NCI-H446 (cell line): ENCODE measurements at places on chromosomes 5 and 9.

- DNase-seq = no peak
Observed at GRCh38 chr9:93976973-93977372, 21.8 kb upstream of the BARX1 start.

GRCh38 chr9:134634176-134634575 is 7.4 kb upstream of the COL5A1 start:
- DNase-seq = no peak

GRCh38 chr9:27367175-27367798 is 70.3 kb upstream of the EQTN start:
- DNase-seq = no peak

DNA sequence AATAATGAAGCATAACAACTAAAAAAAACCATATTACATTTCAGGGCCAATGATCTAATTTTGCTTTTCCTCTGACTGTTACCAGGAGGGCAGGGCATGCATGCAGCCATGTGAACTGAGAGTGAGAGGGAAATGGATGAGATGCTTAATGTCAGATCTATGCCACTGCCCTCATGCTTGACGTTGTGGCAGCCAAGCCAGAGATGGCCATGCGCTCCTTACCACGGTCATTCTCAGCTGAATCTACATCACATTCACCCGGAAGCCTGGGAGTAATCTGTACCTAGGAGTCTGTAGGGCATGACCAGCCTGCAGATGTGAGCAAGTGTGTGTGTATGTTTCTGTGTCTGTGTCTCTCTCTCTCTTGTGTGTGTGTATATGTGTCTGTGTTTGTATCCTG is 183.7 kb downstream of the KDM4C start:
- DNase-seq = no peak

- DNase-seq = no peak
Observed at GRCh38 chr9:120446671-120447070, 133.3 kb downstream of the CDK5RAP2 start.

DNA sequence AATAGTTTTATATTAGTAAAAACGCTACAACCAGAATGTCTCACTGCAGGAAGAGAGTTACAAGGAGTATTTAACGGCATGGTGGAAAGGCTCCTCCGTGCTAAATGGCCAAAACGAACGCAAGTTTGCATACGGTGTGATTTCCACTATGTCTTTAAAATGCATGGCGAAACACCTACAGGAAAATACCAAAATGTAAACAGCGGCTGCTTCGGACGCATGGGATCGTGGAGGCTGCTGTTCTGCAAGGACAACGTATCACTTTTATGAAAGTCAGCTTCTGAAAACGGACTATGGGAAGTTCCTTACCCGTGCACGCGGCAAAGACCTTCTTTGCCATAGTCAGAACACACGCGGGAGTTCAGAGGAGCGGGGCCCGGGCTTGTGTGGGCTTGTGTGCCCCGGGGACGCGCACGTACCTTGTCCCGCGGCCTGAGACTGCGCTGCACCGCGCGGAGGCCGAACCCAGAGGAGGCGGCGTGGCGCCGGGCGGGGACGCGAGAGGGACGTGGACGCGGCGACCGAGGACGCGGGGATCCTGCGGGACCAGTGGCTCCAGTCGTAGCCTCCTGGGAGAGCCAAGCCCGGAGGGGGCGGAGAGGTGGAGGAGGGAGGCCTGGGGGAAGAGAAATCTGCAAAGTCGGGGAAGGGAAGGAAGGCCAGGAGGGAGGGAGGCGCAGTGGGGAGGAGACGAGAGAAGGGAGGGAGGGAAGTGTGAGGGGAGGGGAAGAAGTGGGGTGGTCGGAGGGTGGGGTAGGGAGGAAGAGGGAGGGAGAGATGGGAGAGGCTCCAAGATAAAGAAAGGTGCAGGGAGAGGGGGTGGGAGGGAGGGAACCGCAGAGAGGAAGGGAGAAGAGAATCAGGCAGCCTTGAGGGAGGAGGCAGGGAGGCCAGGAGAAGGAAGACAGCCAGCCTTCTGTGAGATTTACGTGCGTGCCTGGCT is at the start of gene CMBL:
Gene CMBL (minus strand): TSS at position 697 of the 943 bp plus-strand sequence. CDS start 17,140 bp downstream, outside the sequence.
- peak; percentile 71 for DNase-seq

GRCh38 chr5:138538943-138539627 is 4.0 kb downstream of the ETF1 start:
- DNase-seq = no peak

DNA sequence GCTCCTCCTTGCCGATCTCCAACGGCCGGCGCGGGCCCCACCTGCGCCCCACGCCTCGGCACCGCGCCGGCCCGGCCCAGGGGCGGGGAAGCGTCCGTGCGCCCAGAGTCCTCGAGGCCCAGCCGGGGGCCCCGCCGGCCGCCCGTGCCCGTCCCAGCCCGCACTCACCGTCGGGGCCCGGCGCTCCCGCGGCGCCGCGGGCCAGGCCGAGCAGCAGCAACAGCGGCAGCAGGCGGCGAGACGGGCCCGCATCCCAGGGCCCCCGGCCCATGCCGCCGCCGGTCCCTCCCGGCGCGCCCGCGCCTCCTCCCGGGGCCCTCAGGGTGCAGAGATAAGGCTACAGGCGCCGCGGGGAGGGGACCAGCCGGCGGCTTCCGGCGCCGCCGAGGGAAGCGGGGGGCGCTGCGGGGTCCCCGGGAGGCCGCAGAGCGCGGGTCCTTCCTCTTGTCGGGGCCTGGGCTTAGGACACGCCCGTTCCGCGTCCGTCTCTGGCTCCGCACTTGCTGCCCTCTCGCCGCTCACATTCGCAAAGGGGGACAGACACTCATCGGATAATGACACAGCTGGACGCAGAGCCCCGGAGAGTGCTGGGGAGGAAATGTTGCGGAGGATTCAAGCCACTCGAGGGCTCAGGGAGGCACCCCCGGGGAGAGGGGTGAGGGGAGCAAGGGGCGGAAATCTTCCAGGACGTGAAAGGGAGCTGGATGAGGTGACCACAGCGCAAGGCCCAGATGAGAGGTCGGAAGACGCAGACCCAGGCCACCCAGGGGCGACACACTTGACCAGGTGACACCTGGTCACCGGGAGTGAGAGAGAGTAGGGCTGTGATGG is at the start of gene SUSD1:
Gene SUSD1 (minus strand): TSS at position 333 of the 831 bp plus-strand sequence. CDS start 62 bp downstream, at position 271.
- DNase-seq = no peak

DNA sequence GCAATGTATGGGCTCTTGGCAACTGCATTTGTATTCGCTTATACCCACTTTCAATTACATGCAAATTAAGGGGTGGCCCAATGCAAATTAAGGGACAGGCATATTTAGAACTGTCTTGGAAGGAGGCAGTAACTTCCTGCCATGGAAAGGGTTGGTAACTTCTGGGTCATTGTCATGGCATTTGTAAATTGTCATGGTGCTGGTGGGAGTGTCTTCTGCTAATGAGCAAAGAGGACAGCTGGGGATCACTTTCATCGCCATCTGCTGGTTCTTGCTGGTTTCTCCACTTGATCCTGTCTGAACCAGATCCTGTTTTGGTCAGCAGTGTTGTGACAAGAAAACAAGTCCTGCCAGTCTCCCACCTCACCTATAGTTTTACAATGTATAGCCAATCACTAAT is 23.3 kb upstream of the UGT3A2 start:
- peak; percentile 51 for DNase-seq

DNA sequence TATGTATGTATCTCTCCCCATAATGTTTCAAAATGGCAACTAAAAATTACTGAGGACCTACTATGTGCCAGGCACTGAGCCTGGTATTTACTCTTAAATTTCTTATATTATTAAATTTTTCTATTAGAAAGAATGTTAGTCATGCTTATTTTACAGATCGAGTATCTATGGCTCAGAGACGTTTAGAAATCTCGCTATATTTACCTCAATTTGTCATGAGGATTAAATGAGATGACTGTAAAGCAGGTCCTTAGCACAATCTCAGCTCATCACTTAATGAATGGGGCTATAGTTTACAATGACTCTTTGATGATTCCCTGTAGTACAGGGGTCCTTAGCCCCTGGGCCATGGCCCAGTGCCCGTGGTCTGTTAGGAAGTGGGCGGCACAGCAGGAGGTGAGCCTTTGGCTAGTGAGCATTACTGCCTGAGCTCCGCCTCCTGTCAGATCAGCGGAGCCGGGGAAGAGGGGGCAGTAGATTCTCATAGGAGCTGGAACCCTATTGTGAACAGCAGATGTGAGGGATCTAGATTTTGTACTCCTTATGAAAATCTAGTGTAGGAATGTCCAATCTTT is 15.5 kb downstream of the ENC1 start:
- DNase-seq = no peak

DNA sequence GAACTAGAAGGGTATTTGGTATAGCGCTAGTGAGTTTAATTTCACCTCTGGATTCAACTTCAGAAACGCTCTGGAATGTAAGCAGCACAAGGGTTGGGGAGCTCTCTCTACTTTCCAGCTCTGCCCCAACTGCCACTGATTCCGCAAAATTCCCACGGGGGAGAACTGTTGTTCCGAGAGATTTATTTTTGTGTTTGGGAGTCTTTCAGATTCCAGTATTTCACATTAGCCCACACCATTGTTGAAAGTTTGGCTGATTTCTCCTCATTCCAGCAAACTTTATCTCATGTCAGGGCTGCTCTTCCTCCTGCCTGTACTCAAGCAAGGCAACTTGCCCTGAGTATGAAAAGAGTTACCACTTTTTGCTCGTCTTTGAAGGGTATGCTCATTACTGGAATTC is 198.5 kb upstream of the EGFLAM start:
- no peak for DNase-seq

DNA sequence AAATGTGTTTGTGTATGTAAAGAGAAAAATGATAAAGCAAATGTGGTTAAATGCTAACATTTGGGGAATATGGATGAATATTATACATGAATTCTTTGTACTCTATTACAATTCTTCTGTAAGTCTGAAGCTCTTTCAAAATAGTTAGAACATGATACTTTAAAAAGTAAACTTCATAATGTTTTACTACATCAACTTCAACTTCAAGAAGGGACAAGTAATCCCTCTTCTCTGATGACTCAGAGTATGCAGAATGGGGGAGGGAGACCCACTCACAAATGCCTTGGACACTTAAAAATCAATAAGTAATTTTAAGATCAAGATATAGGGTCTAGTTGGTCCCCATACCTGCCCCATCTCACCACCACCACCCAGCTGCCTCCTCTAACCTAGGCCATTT is 162.4 kb downstream of the ESM1 start:
- DNase-seq = no peak
